ENCODE measurements at places on chromosomes 4 and X.

DNA sequence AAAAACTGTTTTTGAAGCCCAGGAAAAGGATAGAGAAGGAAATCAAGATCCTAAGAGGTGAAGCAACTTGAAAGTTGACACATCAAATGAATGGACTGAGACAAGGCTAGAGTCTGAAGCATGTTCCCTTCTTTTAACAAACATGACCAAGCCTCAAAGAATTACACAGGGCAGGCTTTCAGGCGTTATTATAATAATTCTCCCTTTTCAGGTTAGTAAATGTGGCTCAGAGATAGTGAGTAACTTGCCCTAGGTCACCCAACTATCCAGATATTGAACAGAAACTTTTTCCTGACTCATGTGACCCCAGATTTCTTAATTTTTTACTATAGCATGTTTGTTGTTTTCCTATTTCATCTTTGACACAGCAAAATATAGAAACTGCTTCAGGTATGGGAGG is 91.7 kb downstream of the PPP1R2C start:
- DNase-seq = no peak

- DNase-seq = peak; percentile 64
Measured at GRCh38 chr4:139556071-139556723, at the start of gene SETD7. TSS of gene SETD7 (minus strand) at chr4:139556219. CDS start at chr4:139556137, 82 bp downstream.

- no peak for DNase-seq
Measured at GRCh38 chrX:19479458-19479857, 35.9 kb downstream of the MAP3K15 start.

DNA sequence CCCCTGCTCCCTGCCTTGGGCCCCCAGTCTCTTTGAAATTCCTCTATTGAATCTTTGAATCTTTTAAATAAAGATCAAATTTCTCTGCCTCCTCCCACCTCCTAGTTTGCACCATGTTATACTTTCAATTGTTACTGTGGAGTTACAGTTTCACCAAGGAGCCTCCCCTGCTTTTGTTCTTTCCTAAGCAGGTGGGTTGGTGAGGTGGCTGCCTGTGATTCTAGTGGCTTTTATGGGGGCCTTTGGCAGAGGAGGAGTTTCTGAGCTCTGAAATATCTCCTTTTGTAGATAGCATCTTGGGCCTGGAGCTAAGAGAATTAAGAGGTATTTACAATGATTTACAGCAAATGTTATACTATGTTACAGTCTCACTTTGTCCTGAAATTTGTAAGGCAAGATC is 133.8 kb upstream of the STX18 start:
- DNase-seq = no peak

DNA sequence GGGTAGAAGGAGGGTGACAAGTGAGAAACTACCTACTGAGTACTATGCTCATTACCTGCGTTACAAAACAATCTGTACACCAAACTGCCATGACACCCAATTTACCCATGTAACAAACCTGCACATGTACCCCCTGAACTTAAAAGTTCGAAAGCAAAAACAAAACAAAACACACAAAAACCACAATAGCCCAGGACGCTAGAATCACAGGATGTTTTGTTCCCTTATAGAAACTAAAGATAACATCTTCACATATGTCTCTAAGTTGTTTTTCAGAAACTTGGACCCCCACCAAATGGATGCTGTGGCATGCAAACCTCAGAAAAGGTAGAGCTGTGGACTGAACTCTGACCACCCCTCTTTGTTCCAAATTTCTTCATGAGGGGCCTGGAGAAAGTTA is 25.2 kb upstream of the PNMA5 start:
- DNase-seq = peak; percentile 14

- no peak for DNase-seq
Measured at GRCh38 chr4:144355811-144356757, 215.6 kb upstream of the GYPA start.

DNA sequence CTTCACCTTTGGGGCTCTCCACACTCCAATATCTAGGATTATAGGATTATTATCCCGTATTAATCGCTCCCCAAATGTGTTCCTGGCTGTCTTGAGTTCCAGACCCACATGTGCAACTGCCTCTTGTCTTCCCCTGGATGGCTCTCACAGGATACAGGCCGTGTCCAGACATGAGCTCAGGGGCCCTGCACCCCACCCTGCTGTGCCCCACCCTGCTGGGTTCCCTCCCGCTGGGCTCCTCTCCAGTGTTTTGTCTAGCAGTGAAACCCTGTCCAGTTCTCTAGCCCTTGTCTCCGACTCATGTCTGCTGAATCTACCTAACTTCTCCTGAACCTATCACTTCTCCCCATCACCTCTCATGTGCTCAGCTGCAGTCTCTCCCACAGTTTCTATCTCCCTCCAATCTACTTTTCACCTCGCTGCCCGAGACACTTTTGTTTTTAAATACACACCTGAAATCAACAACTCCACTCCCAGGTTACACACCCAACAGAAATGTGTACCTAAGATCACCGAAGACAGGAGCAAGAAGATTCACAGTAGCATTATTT is 2.0 kb downstream of the RNF212 start:
- no peak for DNase-seq

DNA sequence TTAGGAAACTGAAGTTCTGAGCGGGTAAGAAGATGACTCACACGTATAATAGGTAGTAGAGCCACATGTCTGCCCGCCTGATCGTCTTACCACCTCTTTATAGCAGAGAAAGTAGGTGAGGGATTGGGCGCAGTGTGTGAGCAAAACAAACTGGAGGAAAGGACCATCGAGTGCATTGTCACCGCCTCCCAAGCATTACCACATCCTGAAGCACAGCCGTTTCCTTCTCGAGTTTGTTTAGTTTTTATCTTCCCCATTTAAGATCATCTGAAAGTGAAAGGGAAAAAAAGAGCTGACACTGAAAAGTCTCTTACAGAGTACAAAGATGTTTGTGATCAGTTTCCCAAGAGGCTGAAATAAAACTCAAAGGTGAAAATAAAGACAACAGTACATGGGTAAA is 14.8 kb downstream of the PDK3 start:
- peak; percentile 85 for DNase-seq

DNA sequence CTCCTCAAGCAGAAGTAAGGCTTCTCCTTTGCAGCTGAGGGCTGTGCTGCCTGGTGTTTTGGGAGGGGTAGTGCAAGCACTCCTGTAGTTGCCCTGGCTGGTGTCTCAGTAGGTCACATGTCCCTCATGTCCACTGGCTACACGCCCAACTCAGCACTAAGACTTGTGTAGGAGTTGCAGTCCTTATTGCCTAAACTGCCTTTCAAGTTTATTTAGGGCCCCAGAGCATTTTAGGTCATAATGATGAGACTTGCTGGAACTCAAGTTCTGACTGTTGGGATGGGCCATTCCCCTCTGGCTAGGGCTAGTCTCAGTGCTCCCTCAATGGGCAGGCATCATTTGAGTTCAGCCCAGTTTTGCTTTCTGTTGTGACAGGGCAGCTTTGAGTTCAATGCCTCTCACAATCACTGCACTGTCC is 44.1 kb downstream of the PPM1K start:
- no peak for DNase-seq

DNA sequence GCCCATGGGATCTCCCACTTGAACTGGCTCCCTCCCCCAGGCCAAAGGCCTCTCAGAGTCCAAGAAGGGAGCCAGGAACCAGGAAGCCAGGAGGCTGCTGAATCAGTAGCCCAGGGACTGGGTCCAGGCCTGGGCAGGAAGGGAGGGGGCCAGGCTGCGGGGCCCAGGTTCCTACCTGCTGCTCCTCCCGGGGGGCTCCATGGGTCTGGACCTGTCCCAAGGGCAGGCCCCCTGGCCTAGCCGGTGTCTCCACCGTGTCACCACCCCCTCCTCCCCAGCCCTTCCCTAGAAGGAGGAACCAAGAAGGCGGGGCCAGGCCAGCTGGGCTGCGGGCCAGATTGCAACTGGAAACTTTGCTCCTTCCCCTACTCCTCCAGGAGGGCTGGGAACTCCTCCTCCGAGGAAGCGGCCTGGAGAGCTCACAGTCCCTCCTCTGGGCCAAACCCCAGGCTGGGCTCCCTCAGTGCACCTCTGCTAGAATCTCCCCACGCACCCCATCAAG is at the start of gene IQSEC2:
Gene IQSEC2, minus strand, starts transcription at position 264 of the 502 bp plus-strand sequence.
- DNase-seq = no peak

DNA sequence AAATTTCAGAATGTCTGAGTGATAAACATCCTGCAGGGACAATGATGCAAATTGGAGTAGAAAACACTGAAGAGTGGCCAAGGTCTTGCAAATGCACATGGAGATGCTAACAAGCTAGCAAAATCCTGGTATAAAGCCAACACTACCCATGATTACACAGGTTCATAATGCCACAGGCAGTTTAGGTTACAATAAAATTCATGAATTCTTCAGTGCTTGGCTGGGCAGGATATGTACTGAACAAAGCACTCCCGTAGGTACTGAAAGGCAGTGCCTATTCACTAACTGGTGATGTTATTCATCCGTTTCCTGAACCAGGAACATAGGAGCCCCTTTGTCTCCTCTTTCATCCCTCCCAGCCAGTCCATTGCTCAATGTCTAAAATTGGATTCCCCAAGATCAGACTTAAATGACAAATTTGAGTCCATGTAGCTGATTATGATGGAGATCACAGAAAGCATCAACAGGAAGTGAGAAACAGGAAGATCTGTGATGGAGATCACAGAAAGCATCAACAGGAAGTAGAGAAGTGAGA is 244.5 kb downstream of the DMD start:
- no peak for DNase-seq

DNA sequence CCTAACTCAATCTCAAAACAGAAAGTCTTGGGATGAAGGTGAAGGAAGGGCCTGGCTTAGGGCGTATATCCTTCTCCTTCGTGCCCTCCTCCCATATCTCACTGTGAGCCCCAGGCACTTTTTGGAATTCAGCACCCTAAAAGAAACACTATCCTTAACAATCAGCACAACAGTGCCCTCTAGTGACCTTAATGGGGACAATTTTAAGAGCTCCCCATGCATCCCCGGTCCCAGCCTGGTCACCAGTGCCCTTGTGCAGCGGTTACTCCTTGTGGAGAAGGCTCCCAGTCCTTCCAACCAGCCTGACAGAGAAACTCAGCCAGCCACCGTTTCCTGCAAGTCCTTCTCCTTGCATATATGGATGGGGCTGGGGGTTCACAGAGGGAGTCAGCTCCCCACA is 4.2 kb downstream of the PAK3 start:
- DNase-seq = peak; percentile 24

GRCh38 chr4:16450724-16451123 is 224.5 kb upstream of the TAPT1 start:
- no peak for DNase-seq

DNA sequence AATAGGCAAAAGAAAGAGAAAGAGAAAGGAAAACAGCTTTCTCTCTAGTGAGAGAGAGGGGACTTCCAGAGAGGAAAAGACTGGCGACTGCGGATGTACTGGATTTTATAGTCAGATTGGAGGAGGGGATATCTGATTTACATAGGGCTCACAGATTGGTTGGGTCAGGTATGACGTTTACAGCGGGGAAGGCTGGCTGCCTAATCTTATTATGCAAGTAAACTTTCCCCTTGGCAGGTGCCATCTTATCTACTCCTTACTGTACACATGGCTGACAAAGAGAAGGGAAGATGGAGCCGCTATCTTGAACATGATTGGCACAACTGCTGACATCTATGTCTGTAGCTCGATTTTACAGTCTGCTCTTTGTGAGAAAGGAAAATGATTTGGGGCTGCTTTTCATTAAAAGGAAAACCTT is 25.4 kb downstream of the RBPJ start:
- no peak for DNase-seq

DNA sequence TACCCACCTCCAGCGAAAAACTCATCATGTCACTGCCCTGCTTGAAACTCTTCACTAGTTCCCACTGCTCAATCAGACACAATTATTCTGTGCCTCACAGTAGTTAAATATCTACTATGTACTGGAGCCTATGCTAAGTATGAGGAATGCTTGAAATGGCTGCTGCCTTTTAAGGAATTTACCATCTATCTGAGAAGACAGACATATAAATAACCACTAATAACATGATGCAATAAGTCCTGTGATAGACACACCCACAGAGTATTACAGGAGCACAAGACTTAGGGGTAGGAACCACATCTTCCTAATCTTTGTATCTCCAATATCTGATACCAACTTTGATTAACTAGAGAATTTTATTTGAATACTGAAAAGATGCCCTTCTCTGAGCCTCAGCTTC is 21.1 kb downstream of the SLC25A53 start:
- no peak for DNase-seq

- DNase-seq = no peak
Measured at GRCh38 chrX:97234471-97235081, 350.9 kb downstream of the RPA4 start.

GRCh38 chrX:49959602-49960001 is 37.2 kb downstream of the CLCN5 start:
- DNase-seq = no peak

DNA sequence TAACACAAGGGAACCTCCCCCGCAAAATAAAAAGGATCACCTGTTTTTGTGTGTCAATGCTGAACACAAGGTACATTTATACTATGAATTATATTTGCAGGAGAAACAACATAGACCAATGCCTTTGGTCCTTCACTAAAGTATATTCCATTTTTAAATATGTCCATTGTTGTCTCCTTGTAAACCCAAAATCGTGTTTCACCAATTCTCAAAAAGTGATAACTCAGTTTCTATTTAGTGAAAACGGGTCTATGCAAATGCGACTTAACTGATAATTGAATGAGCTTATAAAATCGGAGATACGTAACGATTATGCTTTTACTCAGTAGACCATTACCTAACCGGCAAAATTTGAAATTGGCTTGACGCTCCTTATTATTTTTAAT is 2.1 kb downstream of the BRWD3 start:
- DNase-seq = no peak

DNA sequence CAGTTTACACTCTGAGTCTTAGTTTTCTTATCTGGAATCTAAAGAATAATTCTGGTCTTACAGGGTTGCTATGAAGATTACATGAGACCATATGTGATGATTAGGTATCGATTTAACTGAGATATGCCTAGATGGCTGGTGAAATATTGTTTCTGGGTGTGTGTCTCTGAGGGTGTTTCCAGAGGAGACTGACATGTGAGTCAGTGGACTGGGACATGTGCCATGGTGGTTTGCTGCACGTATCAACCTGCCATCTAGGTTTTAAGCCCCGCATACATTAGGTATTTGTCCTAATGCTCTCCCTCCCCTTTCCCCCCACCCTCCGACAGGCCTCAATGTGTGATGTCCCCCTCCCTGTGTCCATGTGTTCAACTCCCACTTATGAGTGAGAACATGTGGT is 186.0 kb upstream of the CXorf66 start:
- DNase-seq = no peak

DNA sequence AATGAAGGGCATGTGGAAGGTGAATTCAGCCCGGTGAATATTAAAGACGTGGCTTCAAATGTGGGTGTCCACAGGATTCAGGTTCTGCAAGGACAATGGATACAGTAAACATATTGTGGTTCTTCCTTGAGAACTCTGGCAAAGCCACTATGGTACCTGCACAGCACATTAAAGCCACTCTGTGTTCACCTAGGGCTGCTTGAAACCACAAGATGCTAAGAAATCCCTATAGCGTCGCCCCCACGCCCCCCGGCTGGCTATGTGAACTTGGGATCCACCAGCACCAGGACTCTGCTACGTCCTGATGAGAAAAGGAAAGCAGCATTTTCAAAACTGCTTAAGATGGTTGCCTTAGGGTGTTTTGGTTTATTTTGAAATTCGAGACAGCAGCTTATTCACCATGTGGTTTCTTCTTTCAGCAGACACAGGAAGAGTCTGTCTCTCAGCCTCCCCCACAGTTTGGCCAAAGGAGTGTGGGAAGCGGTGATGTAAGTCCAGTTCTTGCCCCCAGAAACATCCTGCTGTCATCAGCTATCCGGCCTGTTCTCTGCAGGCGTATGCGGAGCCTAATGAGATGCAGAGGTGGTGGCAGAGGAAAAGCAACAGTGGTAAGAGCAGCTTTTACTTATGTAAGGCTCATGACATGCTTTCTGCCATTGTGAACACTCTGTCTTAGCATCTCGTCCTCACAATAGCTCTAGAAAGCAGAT is 111.5 kb downstream of the AFAP1 start:
- peak; percentile 37 for DNase-seq

GRCh38 chrX:10121787-10122186 is 35.0 kb upstream of the CLCN4 start:
- no peak for DNase-seq

Measured in activated CD4-positive, alpha-beta T cell treated with anti-CD3 and anti-CD28 coated beads, Interleukin-2, amount 10 ng/mL, durations not matched to agents 7 days and 5 days (primary cell).